ENCODE measurements at places on chromosomes 11 and 22.

DNA sequence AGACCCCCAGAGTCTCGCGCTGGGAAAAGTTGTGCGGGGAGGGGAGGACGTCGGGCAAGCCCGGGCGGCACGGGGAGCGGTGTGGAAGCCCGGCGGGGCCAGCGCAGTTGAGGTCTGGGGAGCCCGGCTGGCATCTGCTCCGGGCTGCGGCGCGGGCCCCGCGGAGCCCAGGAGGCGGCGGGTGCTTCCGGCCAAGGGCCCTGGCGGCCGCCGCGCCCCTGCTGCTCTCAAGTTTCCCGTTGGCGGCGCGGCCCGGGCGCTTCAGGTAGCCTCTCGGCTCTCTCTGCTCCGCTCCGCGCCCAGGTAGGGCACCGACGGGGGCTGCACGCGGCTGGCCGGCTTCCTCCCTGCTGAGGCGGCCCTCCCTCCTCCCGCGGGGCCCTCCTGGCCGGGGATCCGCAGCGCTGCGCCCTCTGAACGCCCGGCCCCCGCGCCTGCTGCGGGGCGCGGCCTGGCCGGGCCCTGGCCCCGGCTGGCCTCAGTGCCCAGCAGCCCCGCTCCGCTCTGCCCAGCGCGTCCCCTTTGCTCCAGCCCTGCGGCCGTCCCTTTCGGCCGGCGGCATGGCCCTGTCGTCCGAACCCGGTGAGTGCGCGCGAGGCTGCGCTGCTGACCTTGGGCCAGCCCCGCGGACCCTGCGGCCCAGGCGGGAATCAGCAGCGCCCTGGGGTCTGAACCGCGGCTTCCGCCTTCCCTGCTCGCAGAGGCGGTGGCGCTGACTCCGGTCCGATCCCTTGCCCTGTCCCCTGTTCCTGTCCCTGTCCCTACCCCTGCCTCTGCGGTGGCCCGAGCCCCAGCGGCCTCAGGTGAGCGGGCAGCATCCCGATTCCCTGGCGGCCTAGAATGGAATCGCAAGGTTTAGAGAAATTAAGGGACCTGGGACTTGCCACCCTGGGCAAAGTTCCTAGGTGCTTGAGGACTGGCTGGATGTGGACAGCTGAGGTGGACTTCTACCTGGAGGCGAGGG, 4.3 kb upstream of the AMPD3 start:
- peak; percentile 85 for DNase-seq

- no peak for DNase-seq
Measured at GRCh38 chr22:37324340-37325038, 42.2 kb downstream of the CYTH4 start.

DNA sequence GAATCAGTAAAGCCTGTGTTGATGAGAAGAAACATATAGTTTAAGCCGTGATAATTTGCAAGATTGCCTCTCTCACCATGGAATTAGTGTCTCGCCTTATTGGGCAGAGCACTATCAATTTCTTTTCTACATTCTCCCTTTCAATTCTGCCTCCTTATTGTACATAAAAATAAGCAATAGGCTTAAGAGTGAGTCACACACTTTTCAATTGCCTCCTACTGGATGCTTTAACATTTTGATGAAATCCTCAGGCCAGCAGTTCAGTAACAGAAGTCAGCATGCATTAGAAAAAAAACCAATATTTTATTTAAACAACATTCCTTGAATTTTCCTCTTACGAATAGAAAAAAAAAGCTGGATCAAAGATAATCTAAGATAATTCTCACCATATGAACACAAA, 33.8 kb upstream of the VWA5A start:
- DNase-seq: no peak

GRCh38 chr22:26846645-26847044, 189.3 kb downstream of the MIAT start:
- no peak for DNase-seq

DNA sequence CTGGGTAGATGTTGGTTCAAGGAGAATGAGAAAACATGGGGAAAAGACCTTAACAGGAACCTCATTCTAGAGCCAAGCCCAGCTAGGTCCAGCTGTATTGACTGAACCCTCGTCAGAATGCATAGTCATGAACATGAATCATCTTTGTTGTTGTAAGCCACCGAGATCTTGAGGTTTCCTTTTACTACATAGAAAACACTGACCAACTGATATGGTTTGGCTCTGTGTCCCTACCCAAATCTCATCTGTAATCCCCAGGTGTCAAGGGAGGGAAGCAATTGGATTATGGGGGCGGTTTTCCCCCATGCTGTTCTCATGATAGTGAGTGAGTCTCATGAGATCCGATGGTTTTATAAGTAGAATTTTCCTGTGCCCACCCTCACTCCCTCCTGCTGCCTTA, 19.4 kb upstream of the PHOX2A start:
- no peak for DNase-seq

GRCh38 chr11:134062265-134063123, 6.4 kb upstream of the JAM3 start:
- no peak for DNase-seq

DNA sequence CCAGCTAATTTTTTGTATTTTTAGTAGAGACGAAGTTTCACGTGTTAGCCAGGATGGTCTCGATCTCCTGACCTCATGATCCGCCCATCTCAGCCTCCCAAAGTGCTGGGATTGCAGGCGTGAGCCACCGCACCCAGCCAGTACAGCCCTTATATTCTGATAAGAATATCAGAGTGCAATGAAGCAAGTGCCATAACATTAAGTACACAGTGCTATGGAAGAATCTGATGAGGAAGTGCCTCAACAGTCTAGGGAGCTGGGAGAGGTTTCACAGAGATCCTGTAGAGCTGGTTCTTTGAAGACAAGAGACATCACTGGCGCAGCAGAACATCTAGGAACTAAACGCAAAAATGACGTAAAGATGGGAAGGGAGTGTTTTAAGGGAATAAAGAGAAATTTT, 2.1 kb downstream of the RTCB start:
- DNase-seq: no peak

DNA sequence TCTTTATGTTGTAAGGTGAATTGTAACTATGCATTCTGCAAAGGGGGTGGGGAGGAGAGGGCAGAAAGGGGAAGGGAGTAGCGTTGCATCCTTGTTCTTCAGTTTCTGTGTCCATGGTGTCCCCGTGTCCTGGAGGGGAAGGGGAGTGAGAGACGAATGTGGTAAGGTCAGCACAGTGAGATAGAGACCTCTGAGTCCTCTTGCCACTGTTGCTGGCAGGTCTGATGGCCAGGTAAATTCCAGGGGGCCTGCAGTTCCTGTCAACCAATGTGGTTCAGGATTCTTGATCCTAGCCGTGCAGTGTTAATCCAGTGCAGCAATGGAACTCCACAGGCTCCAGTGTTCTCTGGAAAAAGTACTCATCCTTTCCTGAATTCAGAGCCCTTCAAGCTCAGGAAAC, 14.6 kb upstream of the ADSL start:
- no peak for DNase-seq

DNA sequence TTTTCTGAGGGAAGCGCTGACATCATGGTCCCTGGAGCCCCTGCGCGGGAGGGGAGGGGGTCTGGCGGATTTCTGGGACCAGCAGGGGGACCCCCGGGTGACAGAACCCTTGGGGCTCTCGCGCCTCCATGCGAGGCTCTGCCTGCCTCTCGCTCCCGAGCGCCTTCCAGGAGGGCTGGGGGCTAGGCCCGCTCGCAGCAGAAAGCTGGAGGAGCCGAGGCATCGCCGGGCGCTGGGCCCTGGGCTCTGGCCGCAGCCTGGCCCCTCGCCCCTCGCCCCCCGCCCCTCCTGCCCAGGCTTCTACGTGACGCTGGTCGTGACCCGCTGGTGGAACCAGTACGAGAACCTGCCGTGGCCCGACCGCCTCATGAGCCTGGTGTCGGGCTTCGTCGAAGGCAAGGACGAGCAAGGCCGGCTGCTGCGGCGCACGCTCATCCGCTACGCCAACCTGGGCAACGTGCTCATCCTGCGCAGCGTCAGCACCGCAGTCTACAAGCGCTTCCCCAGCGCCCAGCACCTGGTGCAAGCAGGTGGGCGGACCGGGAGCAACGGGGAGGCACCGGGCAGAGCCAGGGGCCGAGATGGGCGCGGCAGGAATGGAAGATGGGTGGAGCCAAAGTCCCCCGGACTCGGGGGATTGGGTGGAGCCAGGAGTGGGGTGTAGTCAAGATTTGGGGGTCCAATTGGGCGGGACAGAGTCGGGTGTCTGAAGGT, 5.4 kb downstream of the BEST1 start:
- DNase-seq: no peak

- peak; percentile 80 for DNase-seq
Measured at GRCh38 chr11:63837027-63837688, 1.8 kb upstream of the MARK2 start.

DNA sequence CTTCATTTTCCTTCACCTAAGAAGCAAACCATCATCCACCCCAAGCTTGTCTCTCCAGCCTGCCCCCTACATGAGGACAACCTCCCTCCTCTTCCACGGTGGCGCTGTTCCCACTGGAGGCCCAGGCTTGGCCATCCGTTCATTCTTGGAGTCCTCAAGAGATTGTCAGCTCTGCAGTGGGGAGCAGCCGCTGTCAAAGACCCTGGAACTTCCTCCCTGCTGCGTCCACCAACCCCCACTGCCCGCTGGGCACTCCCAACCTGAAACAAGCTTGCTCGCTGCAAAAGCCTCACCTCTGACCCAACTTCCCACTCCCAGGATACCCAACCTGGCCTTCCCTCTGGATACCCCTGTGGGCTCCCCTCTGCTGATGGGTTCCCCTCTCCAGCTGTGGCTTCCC, 10.4 kb upstream of the CD81 start:
- no peak for DNase-seq

DNA sequence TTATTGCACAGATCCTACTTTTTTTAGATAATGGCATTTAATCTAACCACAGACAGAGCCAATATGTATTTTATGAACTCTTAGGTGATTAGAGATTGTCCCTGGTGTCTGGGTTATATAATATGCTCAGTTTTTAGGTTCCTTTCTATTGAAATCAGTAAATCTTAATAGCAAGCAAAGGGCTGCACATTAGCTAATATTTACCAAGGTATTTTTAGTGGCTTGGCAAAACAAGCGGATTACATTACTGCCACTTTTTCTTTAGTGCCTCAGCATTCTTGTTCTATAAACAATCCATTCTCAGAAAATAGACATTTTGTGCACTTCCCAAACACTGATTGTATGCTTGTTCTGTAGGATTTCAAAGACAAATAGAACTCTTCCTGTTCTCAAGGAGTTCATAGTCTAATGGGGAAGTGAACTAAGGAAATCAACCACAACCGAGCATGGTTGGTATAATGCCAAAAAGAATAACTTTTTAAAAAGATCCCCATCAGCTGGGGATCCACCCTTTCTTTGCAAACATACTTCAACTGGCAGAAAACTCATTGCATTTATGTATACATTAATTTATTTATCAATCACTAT, 23.8 kb downstream of the KCNJ1 start:
- DNase-seq: no peak

GRCh38 chr11:112103446-112103845, 16.8 kb downstream of the SDHD start:
- no peak for DNase-seq

DNA sequence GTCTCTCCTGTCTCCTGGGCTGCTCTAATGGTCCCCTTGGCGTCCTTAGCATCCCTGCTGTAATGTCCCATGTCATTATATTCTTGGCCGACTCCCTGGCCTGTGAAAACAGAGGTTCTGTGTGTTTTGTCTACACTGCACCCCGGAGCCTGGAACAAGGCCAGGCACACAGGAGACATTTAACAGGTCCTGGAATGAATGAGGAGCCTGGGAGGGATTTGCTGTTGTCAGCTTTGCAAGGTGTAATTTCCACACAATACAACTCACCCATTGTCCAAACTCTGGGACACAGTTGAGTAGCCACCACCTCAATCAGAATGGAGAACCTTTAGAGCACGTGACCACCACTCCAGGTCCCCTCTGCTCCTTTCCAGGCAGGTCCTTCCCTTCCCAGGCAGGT, 14.9 kb upstream of the PDGFB start:
- no peak for DNase-seq

DNA sequence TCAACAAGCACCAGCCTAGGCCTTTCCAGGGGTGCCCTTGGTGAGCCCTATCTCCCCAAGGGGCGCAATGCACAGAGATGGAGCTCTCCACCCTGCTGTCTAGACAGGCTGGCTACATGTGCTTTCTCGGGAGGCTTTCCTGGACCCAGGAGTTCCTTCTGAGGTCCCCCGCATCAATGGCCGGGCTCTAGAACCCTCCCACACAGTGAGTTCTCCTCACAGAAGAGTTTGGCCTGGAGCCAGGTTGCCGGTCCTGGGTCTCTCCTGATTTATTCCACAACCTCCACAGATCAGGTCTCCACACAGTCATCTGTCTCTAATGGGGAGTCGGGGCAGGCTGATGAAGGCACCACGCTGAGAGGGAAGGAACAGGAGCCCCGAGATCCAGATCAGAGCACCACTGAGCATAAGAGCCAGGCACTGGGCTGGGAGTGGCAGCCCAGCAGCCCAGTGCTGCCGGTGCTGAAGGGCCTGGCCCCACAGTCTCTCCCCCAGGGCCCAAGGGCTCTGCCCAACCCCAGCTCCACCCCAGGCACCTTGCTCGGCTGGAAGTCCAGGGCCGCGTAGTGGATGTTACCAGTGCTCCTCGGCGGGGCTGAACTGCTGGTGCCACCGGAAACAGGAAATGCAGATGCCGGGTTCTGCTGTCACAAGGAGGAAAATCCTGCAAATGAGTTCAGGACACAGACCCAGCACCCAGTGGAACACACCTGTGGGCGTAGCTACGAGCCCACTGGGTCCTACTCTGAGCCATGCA, 44.7 kb downstream of the GAB4 start:
- DNase-seq: no peak

DNA sequence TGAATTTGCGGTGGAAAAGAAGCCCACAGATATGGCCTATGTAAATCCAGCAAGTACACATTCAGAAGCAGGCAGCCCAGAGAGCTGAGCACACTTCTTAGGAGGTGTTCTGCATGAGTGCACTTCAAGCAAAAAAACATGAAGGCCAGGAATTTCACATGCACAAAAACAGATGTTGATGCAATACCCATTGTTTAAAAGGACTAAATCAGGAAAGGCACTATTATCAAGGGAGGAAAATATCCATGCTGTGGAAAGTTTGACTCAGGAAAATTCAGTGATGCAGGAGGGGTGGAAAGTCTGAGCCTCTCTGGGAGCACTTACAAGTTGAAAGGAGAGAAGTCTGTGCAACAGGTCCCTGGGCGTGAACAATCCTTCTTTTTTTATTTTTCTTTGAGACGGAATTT, 15.8 kb upstream of the CARS1 start:
- DNase-seq: no peak

GRCh38 chr11:85133636-85134035, 493.5 kb downstream of the DLG2 start:
- no peak for DNase-seq

DNA sequence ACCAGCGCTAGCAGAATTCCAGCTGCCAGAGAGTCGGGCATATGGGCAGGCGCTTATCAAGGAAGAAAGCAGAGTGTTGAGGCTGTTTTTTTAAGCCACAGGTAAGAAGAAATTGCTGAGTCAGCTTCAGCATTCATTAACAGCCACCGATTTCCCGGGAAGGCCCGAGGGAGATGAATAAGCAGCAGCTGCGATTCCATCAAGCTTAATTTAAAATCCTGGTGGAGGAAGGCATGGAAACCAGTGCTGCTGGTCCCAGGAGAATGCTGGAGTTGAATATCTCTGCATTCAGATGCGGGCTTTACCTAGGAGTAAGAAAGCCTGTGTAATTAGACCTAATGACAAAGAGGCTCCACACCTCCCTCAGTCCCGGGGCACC, 168.8 kb downstream of the BRD1 start:
- no peak for DNase-seq

GRCh38 chr22:23369054-23369685, 188.9 kb downstream of the BCR start:
- DNase-seq: no peak
